Kidney (tissue), 22 donors: ENCODE measurements at places on chromosomes 1 and 21. TPM values are rescaled to one million over a fixed set of nuclear protein-coding genes. Genes with fewer than 3 reads are reported as not detected.

LMX1A gene
- not detected for total RNA-seq

TTC22 gene
- 16.5 TPM for total RNA-seq

GPR52 gene
- total RNA-seq, result 2.7 TPM

FNDC10 gene
- 2.6 TPM for total RNA-seq

TNFAIP8L2 gene
- 6.3 TPM for total RNA-seq

JMJD4 gene
- total RNA-seq, result 15.9 TPM

CLCA4 gene
- total RNA-seq, result 0.13 TPM

EPS8L3 gene
- 1.8 TPM for total RNA-seq

RXFP4 gene
- total RNA-seq, result not detected

C1orf87 gene
- 0.38 TPM for total RNA-seq
